ENCODE measurements at places on chromosomes 3 and 15. TPM values are rescaled to one million over a fixed set of nuclear protein-coding genes. Genes with fewer than 3 reads are reported as not detected.

CA12 gene
- 11.6 TPM for total RNA-seq

EBLN2 gene
- 22.5 TPM for total RNA-seq

TRH gene
- 1.6 TPM for total RNA-seq

MOBP gene
- total RNA-seq: 0.63 TPM

GASK1A gene
- 11.6 TPM for total RNA-seq

LRRC57 gene
- 27.2 TPM for total RNA-seq

DPPA2 gene
- total RNA-seq: not detected

CPNE9 gene
- 0.31 TPM for total RNA-seq

LAMB2 gene
- total RNA-seq: 69.2 TPM

CACNA2D2 gene
- total RNA-seq: 4.1 TPM

OSTN gene
- 26.6 TPM for total RNA-seq

BCHE gene
- total RNA-seq: 14.1 TPM

ARGFX gene
- total RNA-seq: not detected

SIDT1 gene
- total RNA-seq: 4.7 TPM

KPNA4 gene
- total RNA-seq: 38.5 TPM

FBXL22 gene
- 0.31 TPM for total RNA-seq

SPINK8 gene
- total RNA-seq: not detected

TP63 gene
- 0.63 TPM for total RNA-seq

XCR1 gene
- not detected for total RNA-seq

CEP70 gene
- total RNA-seq: 69.5 TPM

CYP8B1 gene
- not detected for total RNA-seq

THPO gene
- 0.63 TPM for total RNA-seq

ZBED2 gene
- total RNA-seq: not detected

NANOGP8 gene
- total RNA-seq: not detected

Measured in parietal lobe (tissue), 2 donors.